Progenitor cell of endocrine pancreas (in vitro differentiated cells): ENCODE measurements at places on chromosomes 12 and 14.

- DNase-seq, result no peak
Observed at GRCh38 chr12:130470969-130471368, 133.3 kb downstream of the PIWIL1 start.

- DNase-seq, result no peak
Observed at GRCh38 chr14:41636492-41637392, 30.1 kb downstream of the LRFN5 start.

DNA sequence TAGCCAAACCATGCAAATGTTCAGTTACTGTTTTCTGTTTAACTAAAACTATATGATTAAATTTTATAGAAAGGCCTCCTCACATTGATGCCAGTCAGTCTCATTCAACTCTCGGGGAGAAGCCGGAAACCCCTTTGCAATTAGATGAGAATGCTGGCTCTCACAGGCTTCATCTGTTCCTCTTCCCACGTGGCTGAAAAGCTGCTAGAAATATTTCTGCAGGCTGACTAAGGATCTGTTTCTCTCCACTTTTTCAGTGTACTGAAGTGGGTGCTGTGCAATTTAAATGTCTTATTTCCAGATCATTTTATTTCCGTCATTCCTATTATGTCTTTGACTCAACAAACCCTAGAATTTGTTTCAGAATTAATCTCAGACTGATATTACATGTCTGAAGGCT is 17.4 kb upstream of the KCNH3 start:
- DNase-seq, result no peak

GRCh38 chr14:58947814-58948445 is 240.5 kb upstream of the DAAM1 start:
- DNase-seq, result no peak

GRCh38 chr12:132835076-132836025 is 6.7 kb upstream of the GOLGA3 start:
- DNase-seq, result no peak

- no peak for DNase-seq
Observed at GRCh38 chr14:30988509-30988908, 36.9 kb upstream of the AP4S1 start.
